Naive B cell (primary cell): ENCODE measurements at places on chromosomes 4 and X.

- DNase-seq: no peak
Measured at GRCh38 chrX:31384471-31384870, 312.6 kb upstream of the FTHL17 start.

GRCh38 chrX:75366861-75367260 is 93.0 kb downstream of the UPRT start:
- DNase-seq: no peak

DNA sequence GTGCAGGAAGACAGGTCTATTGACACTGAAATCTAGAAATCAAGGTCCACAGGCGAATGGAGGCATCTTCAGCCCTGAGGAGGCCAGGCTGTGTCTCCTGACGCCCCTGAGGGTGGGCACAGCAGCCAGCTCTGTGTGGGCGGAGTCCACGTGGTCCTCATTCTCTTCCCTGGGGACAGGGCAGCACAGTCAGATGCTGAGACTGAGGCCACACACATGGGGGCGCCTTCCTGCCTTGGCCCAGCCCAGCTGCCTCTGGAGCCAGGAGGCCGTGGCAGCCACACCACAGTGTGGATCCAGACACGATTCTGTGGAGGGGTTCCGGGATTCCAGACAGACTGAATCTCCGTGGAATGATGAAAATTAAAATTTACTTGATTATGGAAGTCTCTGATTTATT is 20.8 kb downstream of the FGFR3 start:
- DNase-seq: no peak

GRCh38 chr4:25986807-25987206 is 72.8 kb downstream of the SMIM20 start:
- DNase-seq: no peak
